Stimulated activated CD4-positive, alpha-beta T cell treated with anti-CD3 and anti-CD28 coated beads, Interleukin-2, amount 100 ng/mL, for 48 hours (primary cell): ENCODE measurements at places on chromosomes 1 and 21.

DNA sequence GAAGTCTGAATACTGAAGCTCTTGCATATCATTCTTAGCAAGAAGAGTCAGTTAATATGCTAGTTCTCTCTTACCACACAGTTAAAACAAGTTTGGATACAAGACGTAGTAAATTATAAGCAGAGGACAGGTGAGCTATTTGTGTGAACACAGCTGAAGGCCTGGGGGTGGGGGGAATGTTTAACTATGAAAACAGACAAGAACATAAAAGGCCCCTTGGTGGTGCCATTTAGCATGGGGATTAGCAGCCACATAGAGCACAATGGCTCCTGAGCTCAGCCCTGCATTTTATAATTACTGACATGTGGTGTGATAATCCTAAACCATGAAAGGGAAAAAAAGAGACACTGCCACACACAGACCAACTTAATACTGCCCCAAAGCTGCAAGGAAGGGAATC is 94.8 kb downstream of the TGFBR3 start:
- no peak for DNase-seq

- DNase-seq: no peak
These were observed 20.6 kb downstream of the NPR1 start for GRCh38 chr1:153698923-153699714.

- DNase-seq: no peak
These were observed 32.2 kb upstream of the IFNAR2 start for GRCh38 chr21:33197496-33197895.

- no peak for DNase-seq
These were observed 28.1 kb downstream of the TNFRSF8 start for GRCh38 chr1:12091191-12091590.

GRCh38 chr21:36169470-36170128 is 13.0 kb downstream of the DOP1B start:
- no peak for DNase-seq

DNA sequence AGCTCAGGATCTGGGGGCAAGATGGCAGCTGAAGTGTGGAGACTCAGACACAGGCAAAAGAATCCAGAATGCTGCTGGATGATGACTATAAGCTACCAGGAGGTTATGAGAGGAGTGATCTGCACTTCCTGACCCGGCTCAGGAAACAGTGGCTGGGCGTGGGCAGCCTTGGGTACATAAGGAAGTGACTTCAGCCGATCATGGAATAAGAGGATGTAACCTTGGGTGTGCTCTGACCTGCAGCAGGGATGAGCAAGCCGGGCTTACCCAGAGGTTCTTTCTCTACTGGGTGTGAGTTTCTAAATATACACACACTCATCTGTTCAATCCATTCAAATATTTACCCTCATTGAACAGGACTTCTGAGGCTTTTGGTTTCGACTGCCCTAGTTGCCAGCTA is 62.7 kb downstream of the CD34 start:
- DNase-seq: no peak

- DNase-seq: peak; percentile 29
These were observed 57.5 kb downstream of the BCL9 start for GRCh38 chr1:147598621-147599361.

DNA sequence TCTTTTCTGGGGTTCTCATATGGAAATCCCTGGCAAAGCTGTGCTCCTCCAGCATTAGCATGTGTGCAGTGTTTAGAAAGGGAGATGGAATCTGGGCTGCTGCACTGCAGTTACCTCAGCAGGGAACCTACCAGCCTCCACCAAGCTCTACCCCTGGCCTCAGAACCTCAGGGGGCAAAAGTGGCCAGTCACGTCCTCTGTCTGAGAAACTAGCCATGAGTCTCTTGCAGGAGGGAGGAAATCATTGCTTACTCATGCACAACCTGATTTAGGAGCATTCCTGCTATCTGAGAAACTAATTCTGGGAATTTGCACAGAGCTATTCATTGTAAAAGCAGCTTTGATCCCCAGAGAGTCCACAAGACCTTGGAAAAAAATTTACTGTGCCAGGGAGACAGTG is 80.6 kb upstream of the IPO9 start:
- DNase-seq: no peak

GRCh38 chr1:41241354-41241748 is 755 bp downstream of the SCMH1 start:
- DNase-seq: peak; percentile 38
